ENCODE measurements at places on chromosomes 6 and 20.

DNA sequence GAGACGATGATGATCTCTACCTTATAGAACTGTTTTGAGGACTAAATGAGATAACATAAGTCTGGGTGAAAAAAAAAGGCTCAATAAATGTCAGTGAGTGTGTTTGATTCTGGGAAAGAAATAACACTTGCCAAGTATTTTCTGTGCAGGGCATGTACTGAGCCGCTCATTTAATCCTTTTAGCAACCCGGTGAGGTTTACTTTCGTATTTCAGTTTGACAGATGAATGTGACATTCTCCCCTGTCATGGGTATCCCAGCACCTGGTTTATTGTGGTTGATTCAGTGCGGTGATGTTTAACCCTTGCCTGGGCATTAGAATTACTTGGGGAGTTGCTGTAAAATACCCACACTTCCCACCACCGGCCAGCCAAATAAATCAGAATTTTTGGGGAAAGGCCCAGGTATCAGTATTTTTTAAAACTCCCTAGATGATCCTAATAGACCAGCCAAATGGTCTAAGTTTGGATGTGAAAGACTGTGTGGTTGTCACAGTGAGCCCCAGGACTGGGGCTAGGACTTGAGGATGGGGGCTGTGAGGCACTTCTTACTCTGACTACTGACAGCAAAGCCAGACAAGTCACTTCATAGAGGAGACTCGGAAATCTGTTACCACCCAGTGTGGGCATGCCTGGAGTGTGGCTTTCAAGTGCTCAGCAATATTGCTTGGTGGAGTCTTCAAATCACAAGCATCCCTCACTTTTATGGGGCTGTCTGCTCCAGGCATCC is 100.2 kb upstream of the KCNG1 start:
- DNase-seq = no peak

GRCh38 chr6:125781314-125781868 is 9.4 kb upstream of the NCOA7 start:
- DNase-seq = no peak

- DNase-seq = no peak
Observed at GRCh38 chr6:76490456-76490855, 418.0 kb upstream of the IMPG1 start.

- DNase-seq = no peak
Observed at GRCh38 chr6:124487623-124488431, 474.4 kb upstream of the RNF217 start.

- DNase-seq = no peak
Observed at GRCh38 chr6:150290429-150290828, 78.4 kb upstream of the IYD start.

GRCh38 chr6:85062884-85063283 is 298.5 kb upstream of the TBX18 start:
- no peak for DNase-seq

- no peak for DNase-seq
Observed at GRCh38 chr20:53692465-53693067, 98.9 kb upstream of the ZNF217 start.

DNA sequence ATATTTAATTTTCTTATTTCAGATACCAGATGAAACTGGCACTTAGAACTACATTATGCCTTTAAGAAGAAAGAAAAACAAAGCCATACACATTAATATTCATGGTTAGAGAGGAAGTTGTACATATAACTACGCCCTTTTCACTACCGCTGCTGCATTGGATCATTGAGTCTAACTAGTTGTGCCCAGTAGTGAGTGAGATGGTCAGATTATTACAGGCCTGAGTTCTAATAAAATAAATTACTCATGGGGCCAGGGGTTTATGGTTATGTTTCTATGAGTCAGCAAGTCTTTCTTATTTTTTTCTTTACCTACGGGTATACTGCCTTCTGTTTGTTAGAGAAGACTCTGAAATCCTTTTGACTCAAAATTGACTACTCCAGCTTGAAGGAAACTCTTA is 11.5 kb downstream of the RIOK1 start:
- DNase-seq = no peak

- DNase-seq = no peak
Observed at GRCh38 chr6:135703621-135704020, 147.9 kb upstream of the PDE7B start.

DNA sequence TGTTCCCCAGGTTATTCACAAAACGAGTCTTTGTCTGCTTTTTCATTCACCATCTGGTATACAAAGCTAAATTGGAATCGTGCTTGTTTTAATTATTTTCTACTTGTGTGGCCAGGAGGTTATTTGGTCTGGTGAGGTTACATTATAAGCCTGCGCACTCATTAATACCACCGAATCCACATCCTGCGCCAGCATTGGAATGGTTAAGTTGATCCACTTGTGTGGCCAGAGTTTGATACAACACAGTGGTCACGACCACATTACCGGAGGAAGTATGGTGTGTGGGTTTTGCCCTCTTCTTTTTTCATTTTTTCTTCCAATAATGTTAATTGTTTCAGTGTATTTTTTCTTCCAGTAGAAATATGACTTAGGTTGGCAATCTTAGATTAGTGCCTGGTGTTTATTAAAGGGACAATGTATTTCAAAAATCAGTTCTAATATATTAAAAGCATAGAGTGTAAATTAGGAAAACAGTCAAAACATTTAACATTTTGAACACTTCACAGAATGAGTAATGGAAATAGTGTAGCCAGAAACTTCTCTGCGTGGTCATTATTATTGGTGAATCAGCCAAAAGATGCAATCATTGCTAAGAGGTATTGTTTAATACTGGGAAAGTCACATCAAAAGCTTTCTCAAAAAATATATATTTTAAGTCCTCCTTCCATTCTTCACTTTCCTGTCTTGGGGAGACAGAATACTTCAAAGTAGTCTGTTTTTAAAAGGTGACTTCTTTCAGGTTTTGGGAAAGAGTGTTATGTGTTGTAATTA is 84.5 kb downstream of the JARID2 start:
- no peak for DNase-seq

DNA sequence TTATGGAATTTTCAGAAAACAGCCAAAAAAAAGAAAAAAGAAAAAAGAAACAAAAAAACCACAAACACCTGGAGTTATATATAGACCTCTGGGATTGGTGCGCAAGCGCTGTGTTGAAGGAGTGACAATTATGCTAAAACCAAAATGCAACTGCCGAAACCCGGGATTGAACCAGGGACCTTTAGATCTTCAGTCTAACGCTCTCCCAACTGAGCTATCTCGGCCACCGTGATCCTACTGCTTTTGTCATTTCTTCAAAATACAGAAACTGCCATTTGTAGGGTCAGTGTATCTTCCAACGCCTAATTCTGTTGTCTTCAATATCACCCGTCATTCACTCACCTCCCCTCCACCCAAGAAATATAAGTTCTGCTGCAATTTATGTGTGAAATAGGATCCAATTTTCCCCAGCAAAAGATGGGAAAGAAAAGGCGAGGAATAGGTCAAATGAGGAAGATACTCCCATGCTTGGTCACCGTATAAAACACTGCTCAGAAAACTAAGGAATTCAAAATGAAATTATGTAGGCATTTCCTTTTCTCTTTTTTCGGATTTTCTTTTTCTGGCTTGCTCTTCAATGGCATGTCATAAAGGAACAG is 116.0 kb downstream of the TRIM27 start:
- DNase-seq = no peak

DNA sequence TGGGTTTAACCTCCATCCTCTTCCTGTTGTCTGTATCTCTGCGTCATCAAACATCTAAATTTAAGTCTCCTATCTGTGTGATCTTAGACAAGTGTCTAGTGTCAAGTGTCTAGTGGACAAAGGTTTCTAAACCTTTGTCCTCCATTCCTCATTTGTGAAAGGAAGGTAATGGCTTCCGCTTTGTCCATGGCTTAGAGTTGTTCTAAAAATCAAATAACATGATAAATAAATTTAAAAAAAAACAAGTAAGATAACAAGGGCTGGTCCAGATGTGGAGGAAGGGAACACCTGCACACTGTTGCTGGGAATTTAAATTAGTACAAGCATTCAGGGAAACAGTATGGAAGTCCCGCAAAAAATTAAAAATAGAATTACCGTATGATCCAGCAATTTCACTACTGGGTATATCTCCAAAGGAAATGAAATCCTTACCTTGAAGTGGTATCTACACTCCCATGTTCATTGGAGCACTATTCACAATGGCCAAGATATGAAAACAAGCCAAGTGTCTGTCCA is 17.6 kb upstream of the SERPINB1 start:
- no peak for DNase-seq

- no peak for DNase-seq
Observed at GRCh38 chr6:31869343-31869742, 6.7 kb upstream of the NEU1 start.

DNA sequence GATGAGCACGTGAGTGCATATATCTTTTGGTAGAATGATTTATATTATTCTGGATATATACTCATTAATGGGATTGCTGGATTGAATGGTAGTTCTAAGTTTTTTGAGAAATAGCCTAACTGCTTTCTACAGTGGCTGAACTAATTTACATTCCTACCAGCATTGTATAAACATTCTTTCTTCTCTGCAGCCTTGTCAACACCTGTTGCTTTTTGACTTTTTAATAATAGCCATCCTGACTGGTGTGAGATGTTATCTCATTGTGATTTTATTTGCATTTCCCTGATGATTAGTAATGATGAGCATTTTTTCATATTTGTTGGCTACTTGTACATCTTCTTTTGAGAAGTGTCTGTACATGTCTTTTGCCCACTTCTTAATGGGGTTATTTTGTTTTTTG is 116.3 kb downstream of the ADTRP start:
- DNase-seq = no peak

DNA sequence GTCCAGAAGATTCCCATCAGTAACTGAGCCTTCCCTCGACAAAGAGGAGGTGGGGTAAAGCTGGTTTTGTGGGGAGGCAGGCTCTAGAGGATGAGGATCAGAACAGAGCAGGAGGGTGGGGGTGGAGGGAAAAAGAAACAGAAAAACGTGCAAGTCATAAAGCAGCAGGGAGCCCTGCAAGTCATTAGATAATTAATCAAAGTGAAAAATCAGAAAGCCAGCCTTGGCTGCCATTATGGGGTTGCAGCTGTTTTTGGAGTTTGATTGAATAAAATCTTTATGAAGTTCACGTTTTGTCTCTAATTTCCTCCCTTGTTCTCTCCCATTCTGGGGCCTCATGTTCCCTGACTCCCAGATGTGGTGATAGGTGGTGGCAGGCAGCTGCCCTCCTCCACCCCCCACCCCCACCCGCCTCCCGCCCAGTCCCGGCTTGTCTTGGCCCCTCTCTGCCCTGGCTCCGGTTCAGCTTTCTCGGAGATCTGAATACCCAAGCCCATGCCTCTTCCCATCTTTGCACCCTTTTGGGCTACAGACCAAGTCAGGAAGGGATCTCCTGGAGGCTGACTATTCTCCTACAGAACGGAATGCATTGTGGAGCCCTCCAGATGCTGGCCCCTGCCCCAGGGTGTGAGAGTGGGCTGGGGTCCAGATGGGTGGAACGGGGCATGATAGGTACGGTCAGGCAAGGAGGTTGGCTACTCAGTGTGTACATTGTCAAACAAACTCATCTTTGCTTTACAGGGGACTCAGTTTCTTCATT is 141.8 kb downstream of the CDC5L start:
- DNase-seq = no peak

DNA sequence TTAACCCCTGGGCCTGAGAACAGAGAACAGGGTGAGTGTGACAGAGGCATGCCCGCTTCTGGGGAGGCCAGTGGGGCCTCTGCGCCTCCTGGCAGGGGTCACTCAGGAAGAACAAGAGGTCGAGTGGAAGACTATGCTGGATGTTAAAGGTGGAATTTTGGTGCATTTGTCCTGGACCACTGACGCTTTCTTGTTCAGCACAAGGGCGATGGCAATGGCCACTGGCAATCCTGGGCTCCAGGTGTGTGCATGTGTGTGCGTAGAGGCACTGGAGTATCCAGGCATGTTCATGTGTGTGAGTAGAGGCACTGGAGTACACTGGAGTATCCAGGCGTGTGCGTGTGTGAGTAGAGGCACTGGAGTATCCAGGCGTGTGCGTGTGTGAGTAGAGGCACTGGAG is 23.5 kb upstream of the NPBWR2 start:
- no peak for DNase-seq

DNA sequence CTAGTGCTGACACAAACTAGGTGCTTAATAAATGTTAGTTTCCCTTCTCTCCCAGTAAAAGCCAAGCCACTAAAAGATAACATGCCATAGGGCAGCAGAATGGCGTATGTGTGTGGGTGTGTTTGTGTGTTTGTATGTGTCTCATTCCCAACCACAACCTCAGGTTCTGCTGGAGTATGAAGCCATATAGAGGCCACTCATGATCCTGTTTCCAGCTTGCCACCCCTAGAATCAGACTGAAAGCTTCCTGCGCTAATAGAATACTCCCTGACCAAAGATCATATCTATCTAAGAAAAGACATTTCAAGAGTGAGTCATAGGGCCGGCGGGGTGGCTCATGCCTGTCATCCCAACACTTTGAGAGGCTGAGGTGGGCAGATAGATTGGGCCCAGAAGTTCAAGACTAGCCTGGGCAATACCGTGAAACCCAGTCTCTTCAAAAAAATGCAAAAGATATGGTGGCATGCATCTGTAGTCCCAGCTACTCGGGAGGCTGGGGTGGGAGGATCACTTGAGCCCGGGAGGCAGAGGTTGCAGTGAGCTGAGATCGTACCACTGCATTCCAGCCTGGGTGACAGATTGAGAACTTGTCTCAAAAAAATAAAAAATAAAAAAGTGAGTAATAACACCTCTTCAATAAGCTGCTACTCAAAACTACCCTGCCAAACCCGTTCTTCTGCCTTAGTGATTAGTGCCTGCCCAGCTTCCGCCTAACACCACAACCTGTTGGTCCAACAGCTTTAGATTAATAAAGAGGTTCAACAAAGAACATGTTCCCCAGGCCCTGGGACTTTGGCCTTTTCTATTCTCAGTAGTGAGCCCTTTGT is 11.8 kb upstream of the SNRPC start:
- no peak for DNase-seq

GRCh38 chr6:116352515-116353471 is 18.0 kb upstream of the DSE start:
- DNase-seq = no peak

DNA sequence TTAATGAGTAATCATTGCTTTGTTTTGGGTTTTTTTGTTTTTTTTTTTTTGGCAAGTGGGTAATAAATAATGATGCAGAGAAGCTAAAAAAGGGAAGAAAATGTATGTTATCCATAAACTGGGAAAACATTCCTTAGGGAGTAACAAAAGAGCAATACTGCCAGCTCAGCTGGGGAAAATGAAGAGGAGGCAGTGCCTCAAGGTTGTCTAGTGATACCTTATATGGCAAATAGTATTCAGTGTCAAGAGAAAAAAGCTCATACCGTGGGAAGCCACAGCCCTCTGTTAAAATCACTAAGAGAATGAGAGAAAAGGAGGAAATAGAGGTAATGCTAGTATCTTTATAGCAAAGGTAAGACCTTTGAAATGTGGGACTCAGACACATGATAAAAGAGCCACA is 47.1 kb upstream of the SMLR1 start:
- DNase-seq = no peak

Measured in muscle of arm (tissue), 14 donors.